ENCODE measurements at places on chromosomes 2 and 18. TPM values are rescaled to one million over a fixed set of nuclear protein-coding genes. Genes with fewer than 3 reads are reported as not detected.
A peak's percentile ranks its signal among the peaks of the same experiment; 100 is the strongest.

DNA sequence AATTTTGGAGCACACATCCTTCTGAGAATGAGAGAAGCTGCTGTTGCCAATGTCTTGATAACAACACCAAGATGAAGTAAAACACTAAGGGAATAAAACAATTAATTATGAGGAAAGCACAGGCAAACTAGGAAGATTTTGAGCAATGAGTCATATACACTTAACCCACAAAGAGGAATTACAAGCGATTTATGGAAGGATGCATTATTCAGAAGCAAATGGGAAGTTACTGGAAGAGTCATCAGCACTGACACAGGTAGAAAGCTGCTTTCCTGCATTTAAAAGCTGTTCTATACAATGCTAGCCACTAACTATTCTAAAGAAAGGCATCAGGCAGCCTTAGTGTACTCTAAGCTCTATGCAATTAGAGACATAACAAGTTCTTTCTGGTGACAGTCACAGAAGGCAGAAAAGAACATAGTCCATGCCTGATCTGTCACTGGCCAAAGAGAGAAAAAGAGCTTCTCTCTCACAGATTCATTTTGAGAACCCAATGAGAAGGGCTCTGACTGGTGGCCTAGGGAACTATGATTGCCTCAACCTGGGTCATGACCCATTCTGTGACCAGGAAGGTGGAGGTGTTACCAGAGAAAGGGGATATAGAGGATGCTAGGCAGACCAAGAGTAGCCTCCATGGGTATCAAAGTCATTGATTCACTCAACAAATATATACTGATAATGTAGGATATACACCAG is 45.4 kb downstream of the M1AP start:
- DNase-seq, result no peak

GRCh38 chr18:8177330-8178016 is 431.8 kb upstream of the RAB12 start:
- DNase-seq, result no peak

- no peak for DNase-seq
Observed at GRCh38 chr2:50018921-50019320, 864.6 kb upstream of the FSHR start.

GRCh38 chr2:61179701-61180639 is 18.0 kb downstream of the C2orf74 start:
- DNase-seq, result no peak

DNA sequence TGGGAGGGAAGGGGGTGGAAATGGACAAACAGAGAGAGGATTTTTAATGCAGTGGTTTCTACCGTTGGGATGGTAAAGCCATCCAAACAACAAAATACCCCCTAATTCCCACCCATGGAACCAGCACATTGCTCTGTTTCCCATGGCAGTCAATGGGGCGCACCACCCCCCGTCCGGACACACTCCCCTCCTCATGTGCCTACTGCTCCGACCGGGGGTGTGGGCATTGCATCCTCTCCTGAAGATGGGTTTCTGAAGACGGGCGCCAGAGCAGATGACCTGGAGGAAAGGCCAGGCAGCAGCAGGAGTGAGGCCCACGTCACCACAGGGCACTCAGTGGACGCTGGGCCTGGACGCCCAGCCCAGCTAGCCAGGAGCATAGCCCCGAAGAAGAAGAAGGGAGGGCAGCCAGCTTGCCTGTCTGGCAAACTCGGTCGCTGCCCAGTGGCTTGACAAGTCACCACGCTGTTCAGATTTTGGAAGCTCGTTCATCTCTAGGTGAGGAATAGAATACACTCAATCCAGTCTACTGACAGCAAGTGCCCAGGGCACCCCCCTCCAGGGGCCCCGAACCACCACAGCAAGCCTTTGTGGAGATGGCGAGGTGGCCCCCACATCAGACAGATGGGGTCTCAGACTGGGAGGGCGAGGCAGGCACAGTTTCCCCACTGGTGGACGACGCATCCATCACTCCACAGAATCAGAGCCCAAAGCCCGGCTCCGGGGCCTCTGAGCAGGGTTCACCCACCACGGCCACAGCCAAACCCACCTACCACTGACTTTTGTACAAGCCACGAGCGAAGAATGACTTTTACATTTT is 296.2 kb upstream of the SALL3 start:
- no peak for DNase-seq

- DNase-seq, result no peak
Observed at GRCh38 chr2:118667348-118667747, 180.1 kb downstream of the EN1 start.

DNA sequence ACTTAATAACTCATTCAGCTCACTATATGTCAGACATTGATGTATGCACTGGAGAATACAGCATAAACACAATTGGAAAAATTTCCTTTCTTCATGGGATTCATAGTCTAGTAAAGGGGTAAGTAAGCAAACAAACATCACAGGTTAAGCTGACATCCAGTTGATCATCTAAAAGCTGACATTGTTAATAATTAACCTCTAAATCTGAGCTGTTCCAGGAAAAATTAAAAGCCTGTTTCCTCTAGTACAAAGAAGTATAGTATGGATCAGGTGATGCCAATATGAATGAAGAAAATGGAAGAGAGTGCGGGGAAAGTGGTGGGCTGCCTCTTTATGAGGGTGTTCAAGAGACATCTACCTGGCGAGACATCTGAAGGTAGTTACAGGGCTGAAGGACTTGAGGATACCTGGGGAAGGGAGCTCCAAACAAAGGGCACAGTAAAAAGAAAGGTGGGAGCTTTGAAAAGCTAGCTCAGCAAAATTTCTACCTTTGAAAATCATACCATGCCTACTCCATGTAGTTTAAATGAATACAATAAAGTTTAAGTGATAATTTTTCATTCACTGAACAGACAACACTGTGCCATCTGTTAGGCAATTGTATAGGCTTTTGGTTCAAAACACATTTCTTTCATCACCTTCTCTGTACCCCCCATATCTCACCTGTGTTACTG is 619.3 kb downstream of the TRIB2 start:
- no peak for DNase-seq

GRCh38 chr2:238596571-238597551 is 170.1 kb downstream of the ASB1 start:
- DNase-seq, result no peak

DNA sequence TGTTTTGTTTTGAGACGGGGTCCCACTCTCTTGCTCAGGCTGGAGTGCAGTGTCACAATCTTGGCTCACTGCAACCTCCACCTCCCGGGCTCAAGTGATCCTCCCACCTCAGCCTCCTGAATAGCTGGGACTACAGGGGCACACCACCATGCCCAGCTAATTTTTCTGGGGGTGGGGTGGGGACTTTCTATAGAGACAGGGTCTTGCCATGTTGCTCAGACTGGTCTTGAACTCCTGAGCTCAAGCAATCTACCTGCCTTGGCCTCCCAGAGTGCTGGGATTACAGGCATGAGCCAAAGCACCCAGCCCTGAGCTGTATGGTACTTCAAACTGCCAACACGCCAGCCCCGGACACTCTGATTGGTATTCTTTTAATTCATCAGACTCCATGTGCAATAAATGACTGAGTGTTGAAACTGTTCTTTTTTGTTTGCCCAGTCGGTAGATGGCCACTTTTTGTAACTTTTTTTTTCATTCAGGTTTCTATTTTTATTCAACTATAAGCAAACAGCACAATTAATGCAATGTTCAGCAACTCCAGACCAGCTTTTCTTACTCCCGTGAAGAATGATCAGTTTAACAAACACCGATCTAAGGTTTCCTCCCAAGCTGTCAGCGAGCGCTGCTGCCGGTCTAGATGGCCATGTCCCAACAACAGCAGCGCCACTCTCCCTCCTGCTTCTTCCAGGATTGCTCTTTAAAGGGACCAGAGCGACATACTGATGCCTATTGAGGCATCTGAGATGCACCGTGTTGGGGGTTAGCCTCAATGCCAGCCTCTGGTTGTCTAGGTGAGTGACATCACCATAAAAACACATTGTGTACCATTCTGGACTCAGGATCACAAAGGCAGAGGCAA is 12.5 kb upstream of the TGOLN2 start:
- no peak for DNase-seq

- DNase-seq, result no peak
Observed at GRCh38 chr2:65193446-65193845, 34.2 kb upstream of the ACTR2 start.

DNA sequence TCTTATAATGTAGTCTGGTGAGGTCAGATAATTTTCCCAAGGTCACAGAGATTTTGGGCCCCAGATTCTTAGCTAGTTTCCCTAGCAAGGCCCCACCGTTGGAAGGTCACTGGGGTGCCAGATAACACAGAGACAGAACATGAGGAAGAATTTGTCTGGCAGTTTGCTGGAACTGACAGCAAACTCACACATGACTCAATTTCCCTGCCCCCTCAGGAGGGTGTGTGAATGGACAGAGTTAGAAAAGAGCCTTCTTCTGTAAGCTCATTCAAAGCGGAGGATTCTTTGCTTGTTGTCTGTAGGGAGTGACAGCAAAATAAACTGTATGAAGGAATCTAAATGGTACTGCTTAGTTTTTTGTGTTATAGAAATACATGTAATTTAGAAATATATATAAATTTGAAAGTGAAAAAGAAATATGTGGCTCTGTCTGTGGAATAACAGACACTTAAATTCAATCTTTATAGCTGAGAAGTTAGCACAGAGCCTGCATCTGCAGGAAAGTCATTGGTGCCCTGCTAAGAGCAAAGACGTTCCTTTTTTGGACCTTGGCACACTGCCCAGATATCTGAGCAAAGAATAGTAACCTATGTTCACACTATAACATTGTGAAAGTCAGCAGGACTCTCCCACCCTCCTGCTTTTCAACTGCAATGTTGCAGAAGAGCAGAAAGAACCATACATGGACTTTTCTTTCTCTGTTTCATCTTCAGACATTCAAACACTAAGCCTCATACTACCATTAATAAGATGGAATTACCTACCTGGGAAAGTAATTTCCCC is 2.1 kb downstream of the MDH1 start:
- DNase-seq, result peak; percentile 37

- no peak for DNase-seq
Observed at GRCh38 chr18:32937597-32937996, 164.8 kb upstream of the KLHL14 start.

DNA sequence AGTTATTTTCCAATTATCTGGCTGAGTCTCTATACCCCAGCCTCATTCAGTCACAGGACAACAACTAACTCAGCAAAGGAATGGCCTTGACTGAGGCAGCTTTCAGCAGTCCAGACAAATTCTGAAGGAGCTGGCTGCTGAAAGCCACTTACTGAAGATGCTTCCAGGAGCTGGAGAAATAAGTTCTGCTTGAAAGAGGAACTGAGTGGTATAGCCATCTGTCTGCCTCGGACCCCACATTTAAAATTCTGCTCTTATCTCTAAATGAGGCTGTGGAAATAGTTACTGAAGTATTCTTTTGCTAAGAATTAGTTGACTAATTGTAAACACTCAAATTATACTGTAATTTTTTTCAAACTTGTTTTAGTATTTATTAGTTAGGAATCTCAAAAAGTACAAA is 9.1 kb upstream of the GPD2 start:
- no peak for DNase-seq

DNA sequence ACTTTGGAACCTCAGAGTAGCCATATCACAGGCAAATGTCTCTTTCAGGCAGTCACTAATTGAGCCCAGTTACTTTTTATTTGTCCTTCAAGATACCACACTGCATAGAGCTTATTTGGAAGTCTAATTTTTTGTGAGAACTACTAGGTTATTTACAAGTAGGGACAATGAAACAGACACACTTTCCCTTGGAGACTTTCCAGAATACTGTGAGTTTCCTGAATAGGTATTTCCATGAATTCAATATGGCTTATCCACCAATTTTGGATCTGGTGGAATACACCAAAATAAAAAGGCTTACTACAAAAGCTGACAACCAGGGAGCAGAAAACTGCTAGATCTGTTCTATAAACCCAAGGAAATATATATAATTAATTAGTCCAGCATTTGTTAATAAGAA is 83.3 kb downstream of the NRXN1 start:
- DNase-seq, result no peak

GRCh38 chr2:172098650-172099471 is 3.8 kb downstream of the DLX2 start:
- DNase-seq, result no peak

- DNase-seq, result no peak
Observed at GRCh38 chr18:56565551-56566345, 72.6 kb downstream of the TXNL1 start.

GRCh38 chr2:16625201-16625729 is 40.4 kb downstream of the CYRIA start:
- no peak for DNase-seq

DNA sequence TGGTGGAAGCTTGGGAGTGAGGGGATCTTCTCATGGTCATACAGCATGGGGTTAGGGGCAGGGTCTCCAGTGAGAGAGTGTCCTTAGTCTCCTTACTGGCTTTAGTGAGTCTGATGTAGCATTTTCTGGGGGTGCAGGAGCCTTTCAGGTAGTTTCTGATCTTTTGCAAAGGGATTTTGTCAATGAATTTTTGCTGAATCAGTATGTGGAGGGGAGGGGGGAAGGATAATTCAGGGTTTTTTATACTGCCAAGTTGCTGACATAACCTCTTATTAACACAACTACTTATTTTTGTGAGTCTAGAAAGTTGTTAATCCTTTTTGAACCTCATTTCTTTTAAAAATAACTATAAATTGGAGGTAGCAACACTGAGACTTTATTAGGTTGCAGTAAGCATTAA is 35.3 kb upstream of the ZDBF2 start:
- no peak for DNase-seq

GRCh38 chr2:117835990-117836760 is 21.7 kb downstream of the DDX18 start:
- no peak for DNase-seq

- no peak for DNase-seq
Observed at GRCh38 chr18:48910972-48911545, 39.7 kb downstream of the SMAD7 start.

DNA sequence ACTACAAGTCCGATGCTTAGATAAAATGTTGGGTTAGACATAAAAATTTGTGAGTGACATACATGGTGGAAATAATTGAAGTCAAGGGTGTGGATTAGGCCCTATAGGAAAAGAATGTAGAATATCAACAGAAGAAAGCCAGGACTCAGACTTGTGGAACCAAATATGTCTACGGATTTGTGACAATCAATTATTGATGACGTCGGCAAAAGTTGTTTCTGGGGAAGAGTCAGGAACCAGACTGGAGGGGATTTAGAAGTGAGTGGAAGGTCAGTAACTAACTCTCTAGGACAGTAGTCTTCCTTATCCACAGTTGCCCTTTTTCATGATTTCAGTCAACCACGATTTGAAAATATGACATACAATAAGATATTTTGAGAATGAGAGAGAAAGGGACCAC is 130.9 kb upstream of the TANK start:
- no peak for DNase-seq

Gene DAPL1
- not detected for total RNA-seq

Gene RAB27B
- total RNA-seq, result not detected

Gene MAPRE2
- 23.9 TPM for total RNA-seq

Gene TMX3
- 37.0 TPM for total RNA-seq

Gene CREB1
- 66.8 TPM for total RNA-seq

Gene MYCN
- total RNA-seq, result not detected

Gene TRPM8
- not detected for total RNA-seq

Gene GNLY
- not detected for total RNA-seq

Gene GCG
- total RNA-seq, result 0.29 TPM

Gene GALNT14
- total RNA-seq, result 5.6 TPM

Gene TMEM247
- not detected for total RNA-seq

Gene SCN1A
- total RNA-seq, result not detected

Gene SLC38A11
- total RNA-seq, result not detected

Gene POTEI
- total RNA-seq, result 0.11 TPM

Gene RBM45
- total RNA-seq, result 13.9 TPM

Gene HNMT
- total RNA-seq, result not detected

Gene MARCO
- 0.32 TPM for total RNA-seq

Gene LYPD6B
- total RNA-seq, result 1.9 TPM

Gene CASP10
- 12.4 TPM for total RNA-seq

Measured in GM12878 (cell line).